Diencephalon (tissue), 1 donor: ENCODE measurements at places on chromosomes 12 and 14. TPM values are rescaled to one million over a fixed set of nuclear protein-coding genes. Genes with fewer than 3 reads are reported as not detected.

MUCL1 gene
- total RNA-seq, result not detected

ERBB3 gene
- 6.2 TPM for total RNA-seq

PDE3A gene
- 15.5 TPM for total RNA-seq

FBXL14 gene
- 18.5 TPM for total RNA-seq

KRT72 gene
- 0.23 TPM for total RNA-seq

SALL2 gene
- total RNA-seq, result 30.4 TPM

OR4Q2 gene
- not detected for total RNA-seq

HVCN1 gene
- total RNA-seq, result 6.9 TPM

SERPINA9 gene
- total RNA-seq, result not detected

REP15 gene
- total RNA-seq, result 1.6 TPM

TTC7B gene
- total RNA-seq, result 17.1 TPM

USP44 gene
- 4.4 TPM for total RNA-seq

KRT78 gene
- total RNA-seq, result not detected

SLC10A1 gene
- total RNA-seq, result not detected

PRB2 gene
- not detected for total RNA-seq

FERMT2 gene
- total RNA-seq, result 76.4 TPM

CLEC4E gene
- total RNA-seq, result not detected
